ENCODE measurements at places on chromosomes 11 and 22.

- DNase-seq: no peak
These were observed 39.9 kb downstream of the SYT13 start for GRCh38 chr11:45246241-45246640.

DNA sequence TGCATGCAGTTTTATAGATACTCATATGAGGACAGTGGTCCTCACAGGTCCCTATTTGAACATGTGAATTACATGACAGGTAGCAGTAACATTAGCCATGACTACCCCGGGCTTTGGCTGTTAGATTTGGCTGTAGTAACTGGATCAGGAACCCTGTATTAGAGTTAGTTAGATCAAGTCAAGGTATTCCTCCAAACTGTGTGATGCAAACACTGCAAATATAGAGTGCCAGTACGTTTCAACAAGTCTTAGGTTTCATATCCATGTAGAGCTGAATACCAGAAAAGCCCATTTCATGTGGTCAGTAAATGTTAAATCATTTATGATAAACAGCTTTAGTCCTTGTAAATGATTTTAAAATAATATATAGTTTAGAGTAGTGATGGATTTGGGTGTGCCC, 29.5 kb upstream of the PITPNB start:
- DNase-seq: no peak

DNA sequence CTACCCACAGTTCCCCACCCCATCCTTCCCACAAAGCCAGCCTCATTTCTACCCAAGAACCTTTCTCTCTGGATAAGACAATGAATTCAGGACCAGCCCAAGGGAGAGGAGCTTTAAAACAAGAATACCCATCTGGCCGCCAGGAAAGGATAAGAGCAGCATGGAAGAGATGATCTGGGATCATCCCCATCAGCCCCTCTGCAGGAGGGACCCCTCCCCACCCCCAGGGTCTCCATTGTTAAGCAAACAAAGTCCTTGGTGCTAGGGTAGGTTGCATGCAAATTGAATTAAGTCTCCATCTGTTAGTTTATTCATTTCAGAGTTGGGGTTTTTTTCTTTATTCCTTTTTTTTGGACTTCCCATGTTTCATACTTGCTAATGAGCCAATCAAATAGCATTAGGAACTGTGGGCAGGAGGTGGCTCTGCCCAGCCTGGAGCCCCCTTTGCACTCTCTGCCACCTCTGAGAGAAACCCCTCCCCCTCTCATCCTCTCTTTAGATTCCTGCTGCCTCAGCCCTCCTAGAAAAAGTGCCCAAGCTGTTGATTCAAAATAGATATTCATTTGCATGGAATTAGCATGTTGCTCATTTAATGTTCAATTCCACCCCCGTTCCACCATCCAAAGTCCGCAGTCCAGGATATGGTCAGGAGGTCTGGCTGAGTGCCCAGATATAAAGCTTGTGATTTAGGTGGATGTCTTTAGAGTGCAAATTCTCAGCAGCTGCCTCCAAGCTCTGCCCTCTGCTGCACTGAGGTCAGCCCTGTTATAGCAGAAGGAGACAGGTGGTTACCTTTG, 138.5 kb upstream of the NCAM1 start:
- no peak for DNase-seq

DNA sequence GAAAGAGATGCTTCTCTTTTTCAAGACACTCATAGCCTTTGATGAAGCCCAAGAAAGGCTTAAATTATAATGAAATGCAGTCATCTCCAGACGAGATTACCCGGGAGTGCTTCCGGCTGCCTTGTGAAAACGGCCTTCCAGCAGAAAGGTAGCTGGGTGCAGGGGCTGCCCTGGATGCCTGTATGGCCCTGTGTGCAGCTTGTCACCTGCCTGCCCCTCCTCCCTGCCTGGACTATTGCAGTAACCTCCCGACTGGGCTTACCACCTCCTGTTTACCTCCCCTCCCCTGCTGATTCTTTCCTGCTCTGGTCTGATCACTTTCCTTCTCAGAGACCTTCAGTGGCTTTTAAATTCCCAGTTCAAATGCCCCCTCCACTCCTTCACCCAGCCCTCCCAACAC, 126.4 kb upstream of the SYT13 start:
- no peak for DNase-seq

- DNase-seq: no peak
These were observed 1008.0 kb downstream of the FAM181B start for GRCh38 chr11:81725701-81726100.

DNA sequence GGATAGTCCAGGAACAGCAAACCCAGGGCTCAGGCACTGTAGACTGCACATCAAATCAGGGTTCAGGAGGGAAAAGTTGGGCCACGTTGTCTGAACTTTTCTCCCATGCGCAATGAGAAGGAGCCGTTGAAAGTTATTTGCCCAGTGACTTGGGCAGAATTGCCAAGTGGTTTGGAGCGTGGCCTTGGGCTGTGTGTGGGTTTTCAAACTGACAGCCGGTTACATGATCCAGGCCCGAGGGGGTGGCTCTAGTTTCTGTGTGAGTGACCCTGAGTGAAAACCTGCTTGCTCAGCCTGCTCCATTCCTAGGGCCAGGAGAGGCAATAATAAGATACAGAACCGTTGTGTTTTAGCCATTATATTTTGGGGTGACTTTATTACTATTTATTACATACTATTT, 20.3 kb downstream of the MB start:
- DNase-seq: no peak

- peak; percentile 92 for DNase-seq
These were observed 13.7 kb upstream of the SEC14L3 start for GRCh38 chr22:30485362-30485988.

DNA sequence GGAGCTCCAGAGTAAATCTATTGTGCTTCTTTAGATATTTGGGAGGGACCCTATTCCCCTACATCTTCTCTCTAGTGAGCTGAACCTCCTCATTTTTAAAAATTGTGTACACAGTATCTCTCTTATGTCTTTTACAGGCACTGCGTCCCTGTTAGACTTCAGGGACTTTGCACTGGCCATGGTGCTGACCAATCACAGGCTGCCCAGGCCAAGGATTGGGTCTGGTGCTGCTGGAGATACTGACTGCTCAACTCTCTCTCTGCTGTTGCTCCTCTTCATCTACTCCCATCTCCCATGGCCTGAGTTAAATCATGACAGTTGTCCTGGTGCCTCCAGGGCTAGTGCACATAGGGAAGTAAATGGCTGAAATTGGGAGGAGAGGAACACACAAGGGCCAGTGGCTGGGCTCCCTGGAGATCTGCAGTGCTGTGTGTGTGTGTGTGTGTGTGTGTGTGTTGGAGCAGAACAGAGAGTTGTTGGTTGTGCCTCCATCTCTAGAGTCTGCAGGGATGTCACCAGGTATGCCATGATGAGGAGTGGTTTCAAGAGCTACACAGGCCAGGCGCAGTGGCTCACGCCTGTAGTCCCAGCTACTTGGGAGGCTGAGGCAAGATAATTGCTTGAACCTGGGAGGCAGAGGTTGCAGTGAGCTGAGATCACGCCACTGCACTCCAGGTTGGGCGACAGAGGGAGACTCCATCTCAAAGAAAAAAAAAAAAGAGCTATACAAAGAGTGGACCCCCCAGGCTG, 155.3 kb downstream of the ST3GAL4 start:
- no peak for DNase-seq

- DNase-seq: no peak
These were observed 17.3 kb upstream of the PPARA start for GRCh38 chr22:46132830-46133587.

GRCh38 chr11:111465400-111465799, 46.8 kb downstream of the BTG4 start:
- DNase-seq: no peak

- no peak for DNase-seq
These were observed 12.4 kb upstream of the TIMP3 start for GRCh38 chr22:32788904-32789624.

GRCh38 chr22:44741929-44742328, 10.4 kb upstream of the ARHGAP8 start:
- no peak for DNase-seq

GRCh38 chr11:30763951-30764350, 177.8 kb upstream of the MPPED2 start:
- no peak for DNase-seq

DNA sequence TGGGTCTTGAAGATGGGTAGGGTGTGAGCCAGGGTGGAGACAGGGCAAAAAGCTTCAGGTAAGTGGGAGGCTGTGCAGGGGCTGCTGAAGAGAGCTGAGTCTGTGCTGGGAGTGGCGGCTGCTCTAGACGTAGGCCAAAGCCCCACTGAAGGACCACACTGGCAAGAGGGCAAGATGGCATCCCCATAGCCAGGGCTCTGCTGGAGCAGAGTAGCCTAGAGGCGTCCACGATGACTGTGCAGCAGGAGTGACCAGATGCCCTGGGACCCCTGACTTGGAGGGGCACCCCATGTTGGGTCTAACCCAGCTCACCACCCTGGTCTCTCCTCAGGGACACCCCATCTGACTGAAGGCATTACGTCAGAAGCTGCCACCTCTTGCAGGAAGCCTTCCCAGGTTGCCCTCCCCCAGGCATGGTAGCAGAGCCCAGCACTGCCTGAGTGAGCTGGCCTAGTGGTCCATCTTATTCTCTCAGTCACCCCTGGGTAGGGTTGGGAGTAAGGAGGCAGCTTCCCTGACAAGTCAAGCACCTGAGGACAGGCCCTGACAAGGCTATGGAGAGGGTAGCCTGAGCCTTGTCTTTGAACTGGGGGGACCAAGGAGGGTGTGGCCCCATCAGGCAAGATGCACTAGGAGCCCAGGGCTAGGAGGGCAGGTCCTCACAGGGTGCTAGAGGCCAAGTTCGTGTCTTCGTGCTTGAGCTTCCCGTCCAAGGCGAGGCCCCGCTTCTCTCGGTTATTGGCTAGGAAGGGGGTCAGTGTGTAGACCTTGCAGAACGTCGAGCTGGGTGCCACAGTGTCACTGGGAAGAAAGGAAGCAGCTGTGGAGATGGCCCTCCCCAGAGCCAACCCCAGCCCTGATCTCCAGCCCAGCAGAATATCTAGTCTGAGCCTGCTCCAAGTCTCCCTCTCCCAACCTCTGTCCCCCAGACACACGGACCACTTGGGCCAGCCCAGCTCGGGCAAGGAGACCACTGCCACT, 33.1 kb downstream of the TPBGL start:
- DNase-seq: no peak

DNA sequence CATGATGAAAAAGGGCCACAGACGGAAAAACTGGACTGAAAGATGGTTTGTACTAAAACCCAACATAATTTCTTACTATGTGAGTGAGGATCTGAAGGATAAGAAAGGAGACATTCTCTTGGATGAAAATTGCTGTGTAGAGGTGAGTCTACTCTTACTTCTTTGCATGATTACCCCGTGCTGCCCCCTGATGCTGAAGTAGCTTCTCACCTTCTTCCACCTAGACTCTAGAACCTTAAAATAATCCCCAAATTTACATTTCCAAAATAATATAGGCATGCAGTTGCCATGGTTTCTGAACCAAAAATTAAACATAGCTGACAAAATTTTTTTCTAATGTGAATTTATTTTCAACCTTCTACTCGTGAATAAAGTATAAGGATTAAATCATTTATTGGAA, 64.2 kb downstream of the SWAP70 start:
- no peak for DNase-seq

- DNase-seq: no peak
These were observed 1.9 kb upstream of the ADM start for GRCh38 chr11:10302744-10303557.

DNA sequence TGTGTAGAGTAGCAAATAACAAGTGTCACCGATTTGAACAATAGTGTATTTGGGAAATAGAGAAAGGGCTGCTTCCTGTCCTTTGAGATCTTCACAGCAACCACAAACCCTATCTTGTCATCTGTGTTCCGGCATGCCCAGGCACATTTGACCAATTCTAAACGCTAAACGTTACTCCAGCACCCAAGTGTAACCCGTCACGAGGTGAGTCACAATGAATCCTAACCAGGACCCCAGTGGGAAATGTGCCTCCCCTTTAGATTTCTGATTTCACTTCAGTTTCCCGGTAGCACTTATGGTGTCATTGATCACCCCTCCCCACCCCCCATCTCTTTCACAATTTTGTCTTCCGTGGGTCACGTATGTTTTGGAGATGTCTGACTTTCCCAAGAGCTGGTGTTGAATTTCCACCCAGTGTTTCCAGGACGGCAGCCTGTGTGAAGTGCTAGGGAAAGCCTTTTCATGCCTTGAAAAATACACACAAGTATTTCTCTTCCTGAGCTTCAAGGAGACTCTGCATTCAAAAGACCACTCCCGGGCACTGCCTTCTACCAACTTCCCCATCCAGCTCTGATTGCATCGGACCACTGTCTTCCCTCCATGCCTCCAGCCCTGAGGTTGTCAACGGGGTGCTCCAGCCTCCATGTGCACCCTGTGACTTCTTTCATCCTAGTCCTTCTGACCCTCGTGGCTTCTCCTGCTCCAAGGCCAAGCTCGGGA, 10.5 kb upstream of the C11orf24 start:
- peak; percentile 60 for DNase-seq

- DNase-seq: no peak
These were observed 14.3 kb downstream of the RNF215 start for GRCh38 chr22:30372915-30373314.

GRCh38 chr11:3220521-3221407, 2.2 kb upstream of the MRGPRG start:
- peak; percentile 20 for DNase-seq

- no peak for DNase-seq
These were observed 5.6 kb downstream of the OSBPL5 start for GRCh38 chr11:3159296-3160190.

GRCh38 chr11:115525531-115526006, 21.4 kb upstream of the CADM1 start:
- DNase-seq: no peak

- DNase-seq: no peak
These were observed 1.6 kb upstream of the TMPRSS13 start for GRCh38 chr11:117930668-117931330.

GRCh38 chr11:47248304-47248663, 330 bp downstream of the ACP2 start:
- DNase-seq: no peak

GRCh38 chr11:63543711-63544110, 7.1 kb downstream of the PLAAT4 start:
- DNase-seq: no peak

- DNase-seq: no peak
These were observed 84.0 kb upstream of the CTSC start for GRCh38 chr11:88421530-88421929.

GRCh38 chr22:41915786-41916493, 1.1 kb upstream of the SHISA8 start:
- DNase-seq: no peak

DNA sequence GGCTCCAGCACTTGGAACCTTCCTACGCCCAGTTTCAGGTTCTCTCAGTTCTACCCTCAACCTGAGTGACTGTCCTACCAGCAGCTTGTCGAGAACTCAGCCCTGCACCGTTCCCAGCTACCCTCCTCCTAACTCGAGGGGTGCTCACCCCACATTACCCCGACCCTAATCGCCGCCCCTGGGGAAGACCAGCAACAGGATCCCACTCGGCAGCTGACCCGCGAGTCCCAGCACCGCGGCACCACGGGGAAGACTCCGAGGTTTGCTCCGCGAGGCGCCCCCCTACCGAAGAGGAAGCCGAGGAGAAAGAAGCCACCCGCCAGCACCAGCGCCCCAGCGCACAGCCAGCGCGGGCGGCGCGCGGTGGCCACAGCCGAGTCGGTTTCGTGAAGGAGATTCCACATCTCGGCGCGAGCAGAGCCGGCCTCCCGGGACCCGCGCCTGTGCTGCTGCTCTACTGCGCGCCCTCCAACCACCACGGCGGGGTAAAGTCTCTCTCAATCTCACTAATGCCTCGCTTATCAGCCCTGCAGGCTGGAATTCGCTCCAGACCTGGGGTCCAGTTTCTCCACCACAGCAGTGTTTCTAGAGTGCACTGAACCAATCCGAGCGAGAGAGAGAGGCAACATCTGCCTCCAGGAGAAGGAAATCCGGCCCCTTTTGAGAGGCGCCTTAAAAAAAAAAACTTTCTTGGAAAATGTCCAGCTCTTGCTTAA, at the start of gene FOLH1:
TSS of gene FOLH1 (minus strand) at position 597 of the 716 bp plus-strand sequence. CDS start at position 404, 193 bp downstream.
- no peak for DNase-seq

GRCh38 chr11:61077936-61078335, 24.4 kb upstream of the CD5 start:
- DNase-seq: no peak

Data from GM12892 (cell line).